ENCODE measurements at places on chromosomes 6 and 20.

GRCh38 chr6:116277124-116277523, 2.6 kb downstream of the TSPYL1 start:
- DNase-seq: no peak

DNA sequence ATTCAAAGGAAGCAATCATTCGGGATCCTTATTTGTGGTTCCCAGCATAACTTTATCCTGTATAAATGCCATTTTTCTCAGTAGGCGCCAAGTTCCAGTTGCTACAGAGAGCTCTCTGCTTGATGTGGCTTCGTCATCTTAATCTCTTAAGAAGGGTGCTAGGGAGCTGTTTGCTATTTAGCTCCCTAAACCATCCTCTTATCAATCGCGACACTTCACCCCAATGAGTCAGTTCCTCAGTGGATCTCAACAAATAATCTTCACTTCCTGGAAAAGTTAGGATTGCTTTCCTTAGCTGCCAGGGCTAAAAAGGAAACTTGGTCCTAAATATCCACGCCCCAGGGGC, 1.3 kb upstream of the NKAIN2 start:
- no peak for DNase-seq

DNA sequence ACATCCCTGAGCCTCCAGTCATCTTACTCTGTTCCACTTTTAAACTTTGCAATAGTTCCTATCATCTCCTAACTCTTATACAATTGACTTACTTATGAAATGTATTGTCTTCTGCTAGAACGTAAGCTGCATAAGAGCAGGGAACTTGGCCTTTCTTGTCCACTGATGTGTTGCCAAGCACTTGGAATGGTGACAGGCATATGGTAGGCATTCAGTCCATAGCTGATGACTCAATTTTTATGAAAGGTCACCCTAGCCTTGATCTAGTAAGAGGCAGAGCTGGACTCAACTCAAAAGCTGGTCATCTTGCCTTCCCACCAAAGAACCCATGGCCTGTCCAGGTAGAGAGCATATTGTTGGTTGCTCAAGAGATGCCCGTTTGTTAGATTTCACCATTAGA, 82.4 kb upstream of the FAM184A start:
- no peak for DNase-seq

GRCh38 chr20:46364670-46365486, 41.5 kb downstream of the ELMO2 start:
- DNase-seq: no peak

DNA sequence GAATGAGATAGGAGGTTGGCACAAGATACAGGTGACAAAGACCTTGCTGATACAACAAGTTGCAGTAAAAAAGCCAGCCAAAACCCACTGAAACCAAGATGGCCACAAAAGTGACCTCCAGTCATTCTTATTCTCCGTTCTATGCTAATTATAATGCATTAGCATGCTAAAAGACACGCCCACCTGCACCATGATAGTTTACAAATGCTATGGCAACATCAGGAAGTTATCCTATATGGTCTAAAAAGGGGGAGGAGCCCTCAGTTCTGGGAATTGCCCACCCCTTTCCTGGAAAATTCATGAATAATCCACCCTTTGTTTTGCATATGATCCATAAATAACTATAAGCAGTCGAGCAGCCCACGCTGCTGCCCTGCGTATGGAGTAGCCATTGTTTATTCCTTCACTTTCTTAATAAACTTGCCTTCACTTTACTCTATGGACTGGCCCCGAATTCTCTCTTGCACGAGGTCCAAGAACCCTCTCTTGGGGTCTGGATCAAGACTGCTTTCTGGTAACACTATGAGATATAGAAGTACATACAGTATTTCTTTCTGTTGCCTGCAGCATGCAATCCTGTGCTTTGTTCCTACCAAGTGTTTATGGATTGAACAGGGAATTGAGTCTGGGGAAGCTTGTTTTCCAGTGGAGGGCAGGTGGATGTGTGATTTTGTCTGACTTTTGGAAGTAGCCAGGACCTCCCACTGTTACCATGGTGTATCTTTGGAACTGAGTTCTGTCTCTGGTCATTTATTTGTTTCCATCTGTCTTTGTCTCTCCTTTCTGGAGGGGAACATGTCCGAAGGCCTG, 72.0 kb upstream of the TGM3 start:
- DNase-seq: no peak

- no peak for DNase-seq
Observed at GRCh38 chr20:49781676-49782075, 31.0 kb upstream of the SLC9A8 start.

Measured in activated CD8-positive, alpha-beta T cell treated with anti-CD3 and anti-CD28 coated beads, Interleukin-2, amount 10 ng/mL, durations not matched to agents 7 days and 5 days (primary cell).